ENCODE measurements at places on chromosomes 16 and 17.

GRCh38 chr16:89973654-89974335 is 25.2 kb downstream of the DEF8 start:
- DNase-seq = no peak

DNA sequence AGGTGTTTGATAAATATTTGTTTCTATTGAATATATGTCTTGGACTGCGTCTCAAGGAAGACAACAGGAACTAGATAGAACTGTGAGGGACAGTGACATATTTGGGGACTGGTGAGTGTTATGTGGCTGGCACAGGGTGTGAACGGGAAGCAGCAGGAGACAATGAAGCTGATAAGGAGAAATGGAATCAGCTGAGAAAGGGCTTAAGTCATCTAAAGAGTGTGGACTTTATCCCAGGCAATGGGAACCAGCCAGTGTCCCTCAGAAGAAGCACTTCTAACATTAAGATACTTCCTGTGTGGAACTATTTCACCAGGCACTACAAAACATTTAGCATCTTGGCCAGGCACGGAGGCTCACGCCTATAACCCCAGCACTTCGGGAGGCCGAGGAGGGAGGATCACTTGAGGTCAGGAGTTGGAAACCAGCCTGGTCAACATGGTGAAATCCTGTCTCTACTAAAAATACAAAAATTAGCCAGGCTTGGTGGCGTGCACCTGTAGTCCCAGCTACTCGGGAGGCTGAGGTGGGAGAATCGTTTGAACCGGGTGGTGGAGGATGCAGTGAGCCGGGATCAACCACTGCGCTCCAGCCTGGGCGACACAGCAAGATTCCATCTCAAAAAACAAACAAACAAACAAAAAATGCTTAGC is 41.2 kb downstream of the ARHGAP17 start:
- DNase-seq = no peak

DNA sequence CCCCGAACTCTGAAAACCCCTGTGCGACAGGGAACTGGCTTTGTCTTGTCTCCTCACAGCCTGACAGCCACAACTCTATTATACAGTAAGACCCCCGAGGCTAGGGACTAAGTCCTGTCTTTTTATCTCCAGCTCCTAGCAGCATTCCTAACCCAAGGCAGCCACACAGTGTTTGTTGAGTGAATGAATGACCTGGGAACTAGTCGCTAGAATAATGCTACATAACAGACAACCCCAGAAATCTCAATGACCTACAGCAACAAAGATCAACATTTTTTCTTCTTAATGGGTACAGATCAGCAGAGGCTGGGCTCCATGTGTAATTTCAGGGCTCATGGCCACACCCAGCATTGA is 71.4 kb upstream of the TNRC6C start:
- no peak for DNase-seq

DNA sequence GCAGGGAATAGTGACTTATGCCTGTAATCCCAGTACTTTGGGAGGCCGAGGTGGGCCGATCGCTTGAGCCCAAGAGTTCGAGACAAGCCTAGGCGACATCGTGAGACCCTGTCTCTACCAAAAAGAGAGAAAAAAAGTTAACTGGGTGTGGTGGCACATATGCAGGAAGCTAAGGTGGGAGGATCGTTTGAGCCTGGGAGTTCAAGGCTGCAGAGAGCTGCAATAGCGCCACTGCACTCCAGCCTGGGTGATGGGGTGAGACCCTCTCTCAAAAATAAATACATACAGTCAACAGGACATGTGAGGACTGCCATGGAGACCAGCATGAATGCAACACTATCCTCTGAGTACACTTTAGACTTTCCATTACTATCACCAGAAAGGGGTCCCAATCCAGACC is 15.4 kb upstream of the ST6GALNAC2 start:
- DNase-seq = no peak

DNA sequence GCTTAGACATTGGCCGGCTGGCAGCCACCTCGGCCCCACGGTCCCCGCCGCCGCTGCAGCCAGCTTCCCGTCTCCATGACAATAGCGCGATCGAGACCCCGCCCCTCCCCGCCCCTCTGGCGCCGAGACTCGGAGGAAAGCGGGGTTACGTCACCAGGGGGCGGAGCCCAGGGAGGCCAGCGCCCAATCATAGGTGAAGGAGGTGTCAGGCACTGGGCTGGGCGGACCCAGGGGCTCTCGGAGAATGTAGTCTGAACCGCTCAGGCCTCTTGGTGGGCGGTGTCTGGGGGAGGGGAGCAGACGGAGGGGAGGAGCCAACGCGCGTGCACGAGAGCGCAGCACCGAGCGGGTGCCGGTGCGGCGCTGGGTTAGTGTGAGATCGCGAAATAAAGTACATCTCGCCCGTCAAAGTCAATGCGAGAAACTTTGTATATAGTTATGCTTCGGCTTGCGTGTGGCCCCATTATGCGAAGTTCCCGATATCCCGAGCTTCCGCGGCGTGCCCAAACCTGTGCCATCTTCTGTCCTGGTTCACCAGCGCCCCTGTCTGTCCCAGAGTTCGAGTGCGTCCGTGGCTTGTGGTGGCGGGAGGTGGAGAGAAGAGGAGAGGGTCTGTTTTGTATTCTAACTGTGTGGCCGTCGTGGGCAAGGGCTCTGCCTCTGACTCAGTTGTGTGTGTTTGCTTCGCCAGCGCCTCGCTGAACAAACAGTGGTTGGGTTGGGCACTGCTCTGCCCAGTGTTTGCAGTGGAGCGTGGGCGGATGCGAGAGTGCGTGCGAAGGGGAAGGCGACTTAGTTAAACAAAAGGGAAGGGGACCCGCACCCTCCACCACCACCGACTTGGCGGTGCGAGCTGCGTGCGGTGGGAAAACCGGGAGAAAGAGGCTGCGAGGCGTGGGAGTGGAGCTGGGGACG is 1.3 kb upstream of the IRX5 start:
- DNase-seq = peak; percentile 92

DNA sequence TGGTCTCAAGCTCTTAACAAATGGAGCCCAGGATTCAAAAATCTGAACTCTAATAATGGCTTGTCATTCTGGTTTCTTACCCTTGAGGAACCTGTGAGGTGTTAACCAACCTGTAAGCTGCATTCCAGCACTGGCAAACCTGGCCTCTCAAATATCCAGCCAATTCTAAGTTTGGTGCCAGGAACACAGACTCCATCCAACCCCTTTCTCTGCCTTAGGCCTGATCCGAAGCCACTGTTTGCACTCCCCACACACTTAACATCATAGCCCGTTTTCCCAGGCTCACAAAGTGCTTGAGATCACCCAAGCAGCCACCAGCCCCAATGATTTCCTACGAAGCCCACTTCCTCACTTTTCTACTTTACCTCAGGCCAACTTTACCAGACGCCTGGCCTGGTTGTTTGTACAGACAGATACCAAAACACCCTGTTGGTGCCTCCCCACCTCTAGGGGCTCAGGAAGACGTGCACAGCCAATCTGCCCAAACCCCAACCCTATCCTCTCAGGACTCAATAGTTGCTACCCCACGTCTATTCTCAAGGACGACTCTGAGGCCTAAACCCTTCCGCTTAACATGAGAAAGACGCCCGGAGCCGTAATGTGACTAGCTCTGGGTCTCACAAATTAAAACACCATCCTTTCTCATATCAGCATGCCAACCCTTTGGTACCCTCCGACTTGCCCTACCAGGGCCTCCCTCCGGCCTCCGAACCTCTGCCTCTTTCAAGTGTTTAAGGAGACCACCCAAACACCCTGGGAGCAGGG is 3.2 kb upstream of the PER1 start:
- no peak for DNase-seq

GRCh38 chr17:27398691-27399090 is 57.6 kb upstream of the KSR1 start:
- no peak for DNase-seq

DNA sequence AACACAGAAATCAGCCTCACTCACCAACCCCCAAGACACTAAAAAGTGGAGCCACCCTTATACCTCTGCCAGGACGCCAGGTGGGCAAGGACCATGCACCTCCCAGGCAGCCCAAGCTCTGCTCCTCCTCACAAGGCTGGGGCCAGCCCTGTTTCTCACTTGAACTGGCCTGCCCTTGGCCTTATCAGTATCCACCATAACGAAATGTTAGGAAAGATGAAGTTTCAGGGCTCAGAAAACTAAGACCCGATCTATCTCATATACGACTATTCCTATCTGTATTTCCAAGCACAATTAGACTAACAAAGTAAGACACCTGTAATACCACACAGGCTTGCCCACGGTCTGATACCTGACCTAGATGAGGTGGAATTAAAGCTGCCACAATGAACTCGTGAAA is 6.9 kb downstream of the FBXO31 start:
- no peak for DNase-seq

DNA sequence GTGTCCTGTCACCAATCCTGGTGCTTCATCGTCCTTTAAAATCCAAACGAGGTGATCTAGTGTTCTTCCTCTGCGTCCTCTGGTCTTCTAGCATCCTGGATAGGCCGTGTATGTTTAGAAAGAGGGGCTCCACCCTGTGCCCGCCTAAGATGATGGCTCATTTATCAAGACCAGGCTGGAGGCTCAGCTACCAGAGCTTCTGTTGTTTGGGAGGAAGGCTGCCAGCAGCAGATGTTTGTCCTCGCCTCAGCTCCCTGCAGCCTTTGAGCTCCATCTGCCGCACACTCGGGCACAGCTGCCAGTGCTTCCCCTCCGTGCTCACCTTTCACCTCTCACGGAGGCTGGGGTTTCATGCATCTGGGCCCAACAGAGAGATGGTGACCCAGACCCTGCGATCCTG is 954.7 kb upstream of the RBFOX1 start:
- no peak for DNase-seq

- no peak for DNase-seq
Observed at GRCh38 chr17:53335443-53335842, 487.3 kb upstream of the KIF2B start.

- no peak for DNase-seq
Observed at GRCh38 chr17:44796731-44797130, 33.4 kb downstream of the GJC1 start.

DNA sequence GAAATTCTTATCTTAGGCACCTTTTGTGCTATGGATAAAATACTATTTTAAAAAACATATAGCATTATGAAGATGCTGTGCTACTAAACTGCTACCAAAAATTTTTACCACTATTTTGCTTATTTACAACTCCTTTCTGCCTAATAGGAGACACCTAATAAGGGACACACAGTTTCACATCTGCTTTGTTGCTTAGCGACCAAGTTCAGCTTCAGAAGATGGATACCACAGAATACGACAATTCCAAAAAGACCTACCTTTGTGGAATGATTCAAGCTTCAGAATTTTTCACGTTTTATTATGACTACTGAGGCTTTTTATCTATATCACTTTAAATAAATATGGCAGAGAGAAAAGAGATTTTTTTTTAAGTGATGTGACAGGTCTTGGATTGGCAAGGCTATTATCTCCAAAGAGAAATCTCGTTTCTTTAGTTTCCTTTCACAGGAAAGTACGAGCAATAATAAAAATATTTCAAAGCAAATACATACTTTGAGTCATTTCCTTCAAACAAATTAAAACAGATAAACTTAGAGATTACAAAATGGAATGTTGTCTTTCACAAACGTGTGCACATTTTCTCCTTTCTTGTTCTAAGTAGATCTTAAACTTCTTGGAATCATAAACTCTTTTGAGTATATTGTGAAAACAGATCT is 35.4 kb downstream of the SPAG9 start:
- DNase-seq = peak; percentile 22

DNA sequence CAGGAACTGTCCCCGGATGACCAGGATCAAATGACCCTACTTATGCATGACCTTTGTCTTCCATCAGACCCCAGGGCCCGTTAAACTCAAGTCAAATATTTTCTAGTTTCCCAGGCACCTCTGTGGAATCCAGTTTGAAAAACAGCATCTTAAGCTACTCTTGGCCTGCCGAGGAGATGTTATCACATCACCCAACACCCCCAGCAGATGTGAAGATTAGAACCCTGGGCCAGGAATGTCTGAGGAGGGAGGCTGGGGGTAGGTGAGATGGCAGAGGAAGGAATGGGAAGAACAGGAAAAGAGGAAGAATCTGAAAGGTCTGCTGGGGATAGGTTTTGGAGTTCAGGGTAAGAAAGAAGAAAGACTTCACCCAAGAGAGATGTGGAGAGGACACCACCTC is 79.2 kb downstream of the AXIN2 start:
- no peak for DNase-seq

GRCh38 chr16:74942977-74943918 is 41.7 kb downstream of the WDR59 start:
- no peak for DNase-seq

GRCh38 chr17:72558971-72559476 is 438.2 kb downstream of the SOX9 start:
- no peak for DNase-seq

DNA sequence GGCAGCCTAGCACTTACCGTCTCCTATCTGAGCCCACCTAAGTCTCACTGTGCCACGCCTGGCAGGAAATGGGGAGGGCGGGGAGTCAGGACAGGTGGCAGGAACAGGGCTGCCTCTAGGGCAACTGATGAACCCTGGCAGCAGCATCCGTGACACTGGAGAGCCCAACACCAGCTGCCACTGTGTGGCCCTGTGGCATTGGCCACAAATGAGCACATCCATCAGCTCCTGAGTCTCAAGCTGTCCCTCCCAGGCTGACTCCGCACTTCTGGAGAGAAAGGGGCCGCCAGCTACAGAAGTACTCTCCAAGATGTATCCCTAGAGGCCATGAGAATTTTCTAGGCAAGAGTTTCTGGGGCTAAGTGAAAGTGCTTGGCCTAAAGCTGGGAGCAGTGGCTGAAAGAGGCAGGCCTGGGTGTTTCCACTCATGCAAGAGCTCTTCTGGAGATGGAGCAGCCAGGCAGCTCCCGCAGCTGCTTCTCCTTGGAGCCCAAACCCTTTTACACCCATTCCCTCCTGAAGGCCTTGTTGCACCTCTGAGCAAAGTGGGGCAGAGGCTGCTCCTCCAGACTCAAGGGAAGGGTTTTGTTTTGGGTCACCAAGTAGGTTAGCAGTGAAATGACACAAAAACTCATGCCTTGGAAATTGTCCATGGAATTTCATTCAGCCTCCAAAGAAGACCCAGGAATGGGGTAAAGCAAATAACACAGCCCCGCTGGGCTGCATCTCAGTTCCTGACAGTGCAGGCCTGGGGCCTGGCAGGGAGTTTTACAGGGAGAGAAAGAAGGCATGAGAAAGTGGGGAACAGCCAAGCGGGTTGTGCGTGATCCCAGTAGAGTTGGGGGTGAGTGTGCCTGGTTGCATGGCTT is 25.8 kb downstream of the PEMT start:
- no peak for DNase-seq

DNA sequence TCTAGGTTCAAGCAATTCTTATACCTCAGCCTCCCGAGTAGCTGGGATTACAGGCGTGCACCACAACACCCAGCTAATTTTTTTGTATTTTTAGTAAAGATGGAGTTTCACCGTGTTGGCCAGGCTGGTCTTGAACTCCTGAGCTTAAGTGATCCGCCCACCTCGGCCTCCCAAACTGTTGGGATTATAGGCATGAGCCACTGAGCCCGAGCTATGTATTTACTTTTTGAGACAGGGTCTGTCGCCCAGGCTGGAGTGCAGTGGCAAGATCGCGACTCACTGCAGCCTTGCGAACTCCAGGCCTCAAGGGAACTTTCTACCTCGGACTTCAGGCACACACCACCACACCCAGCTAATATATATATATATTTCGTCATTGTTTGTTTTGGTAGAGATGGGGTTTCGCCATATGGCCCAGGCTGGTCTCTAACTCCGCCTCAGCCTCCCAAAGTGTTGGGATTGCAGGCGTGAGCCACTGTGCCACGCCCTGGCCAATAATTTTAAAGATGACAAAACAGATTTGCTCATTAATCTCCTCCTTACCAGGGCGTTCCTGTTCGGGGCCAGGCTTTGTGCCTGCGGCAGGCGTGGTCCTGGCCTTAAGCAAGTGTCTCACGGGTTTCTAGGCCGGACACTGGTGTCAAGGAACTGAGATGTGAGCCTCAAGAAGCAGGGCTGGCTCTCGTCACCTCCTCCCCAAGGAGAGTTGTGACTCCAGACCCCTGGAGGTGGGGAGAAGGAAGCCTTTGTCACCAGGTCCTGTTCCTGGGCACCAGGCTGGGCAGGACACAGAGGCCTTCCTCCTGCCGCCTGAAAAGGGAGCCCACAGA is 4.3 kb upstream of the NPW start:
- DNase-seq = no peak
